Prostate gland (tissue), 2 donors: ENCODE measurements at places on chromosomes 12 and 14. TPM values are rescaled to one million over a fixed set of nuclear protein-coding genes. Genes with fewer than 3 reads are reported as not detected.
A peak's percentile ranks its signal among the peaks of the same experiment; 100 is the strongest.

DNA sequence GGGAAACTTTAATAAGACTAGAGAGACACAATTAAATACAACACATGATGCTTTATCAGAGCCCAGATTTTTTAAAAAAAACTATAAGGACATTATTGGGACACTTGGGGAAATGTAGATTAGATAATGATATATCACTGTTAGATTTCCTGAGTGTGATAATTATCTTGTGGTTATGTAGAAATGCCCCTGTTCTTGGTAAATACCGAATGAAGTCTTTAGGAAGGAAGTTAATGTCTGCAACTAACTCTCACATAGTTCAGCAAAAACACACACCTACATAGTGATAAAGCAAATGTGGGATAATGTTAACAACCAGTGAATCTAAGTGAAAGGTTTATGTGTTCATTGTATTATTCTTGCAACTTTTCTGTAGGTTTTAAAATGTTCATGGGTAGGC lies 14.6 kb upstream of the CACNB3 start:
- H3K36me3 ChIP-seq, result no peaks in the 10 kb centered on the region
- H3K4me1 ChIP-seq, result no peaks in the 10 kb centered on the region

DNA sequence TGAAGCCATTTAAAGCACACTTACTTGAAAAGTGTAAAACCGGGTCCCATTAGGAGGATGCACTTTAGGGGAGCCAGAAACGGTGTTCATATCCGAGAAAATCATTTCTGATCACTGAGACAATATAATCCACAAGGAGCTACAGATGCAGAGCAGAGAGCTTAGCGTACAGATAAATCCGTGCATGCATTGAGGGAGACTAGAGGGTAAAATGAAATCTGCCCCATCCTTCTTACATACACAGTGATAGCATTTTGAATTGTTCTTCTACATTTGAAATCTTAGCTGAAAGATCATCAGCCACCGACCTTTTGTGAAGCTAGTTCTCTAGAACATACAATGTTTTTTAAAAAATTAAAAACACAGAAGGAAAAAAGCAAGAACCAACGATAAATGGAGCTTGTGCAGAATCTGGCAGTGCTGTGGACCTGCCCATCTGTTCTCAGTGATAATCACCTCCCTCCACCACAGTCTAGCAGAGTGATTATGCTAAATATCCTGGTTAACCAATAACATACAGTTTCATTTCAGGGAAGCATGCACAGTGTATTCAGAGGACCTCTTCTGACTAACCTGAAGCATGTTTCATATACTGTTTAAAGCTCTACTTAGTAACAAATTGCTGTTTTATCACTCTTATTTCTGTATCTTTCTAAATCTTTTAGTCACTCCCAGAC lies 161.1 kb downstream of the PPFIA2 start:
- no peaks in the 10 kb centered on the region for H3K36me3 ChIP-seq
- no peak overlapping the region for H3K27ac ChIP-seq
- H3K4me3 ChIP-seq, result no peak overlapping the region
- H3K27me3 ChIP-seq, result no peaks in the 10 kb centered on the region

- no peak overlapping the region for H3K4me3 ChIP-seq
- no peaks in the 10 kb centered on the region for H3K4me1 ChIP-seq
- DNase-seq, result peak; percentile 79
- H3K36me3 ChIP-seq, result no peaks in the 10 kb centered on the region
- no peak overlapping the region for H3K27ac ChIP-seq
- H3K27me3 ChIP-seq, result no peaks in the 10 kb centered on the region
These were observed 17.5 kb downstream of the RAD51B start for GRCh38 chr14:67837011-67837624.

The CAPZA3 gene
- 6.4 TPM for total RNA-seq
